HT-29 (cell line): ENCODE measurements at places on chromosomes 4 and X. TPM values are rescaled to one million over a fixed set of nuclear protein-coding genes. Genes with fewer than 3 reads are reported as not detected.
A peak's percentile ranks its signal among the peaks of the same experiment; 100 is the strongest.

The TACR3 gene
- total RNA-seq: not detected in 2 replicates

The ELMOD2 gene
- total RNA-seq: 4.9 and 9.9 TPM in 2 replicates

The PAGE2 gene
- not detected in 2 replicates for total RNA-seq

The MAGEB2 gene
- total RNA-seq: not detected in 2 replicates

The L1CAM gene
- not detected in 2 replicates for total RNA-seq

GRCh38 chrX:63713526-63713925 lies 71.5 kb downstream of the ARHGEF9 start:
- no peak for DNase-seq

- DNase-seq: no peak
Measured at GRCh38 chr4:37388681-37389365, 144.3 kb downstream of the NWD2 start.

DNA sequence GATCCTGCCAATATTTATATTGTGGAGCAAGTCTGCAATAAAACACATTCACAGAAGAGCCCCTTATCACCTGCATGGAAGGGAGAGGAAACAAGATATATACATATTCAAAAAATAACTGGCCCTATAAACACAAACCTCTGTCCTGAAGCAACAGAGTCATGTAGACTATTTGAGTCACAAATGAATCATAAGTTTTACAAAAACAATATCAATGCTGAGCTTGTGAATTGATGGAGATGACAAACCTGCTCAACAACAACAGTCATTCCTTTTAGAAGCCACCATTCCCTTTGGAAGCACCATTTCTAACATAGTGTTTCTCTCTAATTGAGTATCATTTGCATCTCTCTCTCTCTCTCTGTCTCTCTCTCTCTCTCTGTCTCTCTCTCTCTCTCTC lies 313.9 kb downstream of the MID1IP1 start:
- DNase-seq: no peak

DNA sequence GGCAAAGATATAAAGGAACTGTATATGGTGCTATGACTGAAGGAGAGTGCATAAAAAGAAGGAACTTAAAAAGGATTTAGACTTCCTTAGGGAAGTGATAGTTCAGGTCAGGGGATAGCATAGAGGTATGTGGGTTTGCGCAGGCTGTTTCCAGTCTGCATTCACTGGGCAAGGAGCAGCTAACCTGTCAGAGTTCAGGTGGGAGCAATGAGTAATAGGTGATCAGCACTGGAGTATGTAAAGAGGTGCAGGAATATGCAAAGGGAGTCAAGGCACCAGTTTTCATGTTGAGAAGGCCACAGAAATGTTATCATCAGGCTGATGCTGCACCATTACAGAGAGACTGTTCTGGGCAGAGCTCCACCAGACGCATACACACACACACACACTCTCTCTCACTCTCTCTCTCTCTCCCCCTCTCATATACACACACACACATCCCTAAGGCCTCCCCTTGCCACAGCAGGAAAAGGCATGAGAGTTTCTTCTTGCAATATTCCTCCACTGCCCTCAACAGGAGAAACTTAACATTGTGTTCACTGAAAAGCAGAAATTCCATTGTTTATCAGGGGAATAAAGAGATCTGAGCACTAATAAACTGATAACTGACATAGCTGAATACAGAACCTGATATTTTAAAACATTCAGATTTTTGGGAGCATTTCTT lies 256.4 kb upstream of the GRID2 start:
- DNase-seq: peak; percentile 43
